ENCODE measurements at places on chromosomes 1 and 21. TPM values are rescaled to one million over a fixed set of nuclear protein-coding genes. Genes with fewer than 3 reads are reported as not detected.
A peak's percentile ranks its signal among the peaks of the same experiment; 100 is the strongest.

- H3K27me3 ChIP-seq: no peaks in the 10 kb centered on the region
- H3K4me1 ChIP-seq: peaks cover 38% of the 10 kb centered on the region
- H3K36me3 ChIP-seq: no peaks in the 10 kb centered on the region
- no peak overlapping the region for H3K4me3 ChIP-seq
- no peak for DNase-seq
Measured at GRCh38 chr1:17170571-17170970, 34.4 kb upstream of the PADI1 start.

DNA sequence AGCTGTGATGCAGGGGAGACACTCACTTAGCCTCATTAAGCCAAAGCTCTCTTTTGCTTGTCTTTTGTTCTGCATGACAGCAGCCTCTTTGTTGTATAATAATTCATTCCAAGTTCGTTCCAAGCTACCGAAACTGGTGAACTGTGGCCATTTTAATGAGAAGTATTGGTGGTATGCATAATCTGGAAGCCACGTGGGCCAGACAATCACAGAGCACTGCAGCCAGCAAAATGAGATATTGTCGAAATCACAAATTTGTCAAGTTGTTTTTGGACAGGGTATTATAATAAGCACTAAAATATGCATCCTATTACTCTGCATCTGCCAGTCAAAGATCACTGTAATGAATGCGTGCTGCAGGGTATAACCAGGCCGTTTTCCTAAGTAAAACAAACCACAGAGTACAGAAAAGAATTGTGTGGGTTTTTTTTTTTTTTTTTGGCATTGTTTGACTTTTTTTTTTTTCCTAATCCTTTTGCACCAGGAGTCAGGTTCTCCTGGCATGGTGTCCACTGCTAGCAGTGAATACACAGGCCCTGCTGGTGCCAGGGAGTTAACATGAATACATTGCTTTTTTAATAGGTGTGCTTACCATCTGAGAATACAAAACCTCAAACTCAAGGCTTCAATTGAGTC is 423.9 kb downstream of the PTBP2 start:
- H3K4me1 ChIP-seq: no peaks in the 10 kb centered on the region
- no peak for DNase-seq
- no peak overlapping the region for H3K4me3 ChIP-seq
- no peak overlapping the region for H3K27ac ChIP-seq
- H3K27me3 ChIP-seq: no peaks in the 10 kb centered on the region

DNA sequence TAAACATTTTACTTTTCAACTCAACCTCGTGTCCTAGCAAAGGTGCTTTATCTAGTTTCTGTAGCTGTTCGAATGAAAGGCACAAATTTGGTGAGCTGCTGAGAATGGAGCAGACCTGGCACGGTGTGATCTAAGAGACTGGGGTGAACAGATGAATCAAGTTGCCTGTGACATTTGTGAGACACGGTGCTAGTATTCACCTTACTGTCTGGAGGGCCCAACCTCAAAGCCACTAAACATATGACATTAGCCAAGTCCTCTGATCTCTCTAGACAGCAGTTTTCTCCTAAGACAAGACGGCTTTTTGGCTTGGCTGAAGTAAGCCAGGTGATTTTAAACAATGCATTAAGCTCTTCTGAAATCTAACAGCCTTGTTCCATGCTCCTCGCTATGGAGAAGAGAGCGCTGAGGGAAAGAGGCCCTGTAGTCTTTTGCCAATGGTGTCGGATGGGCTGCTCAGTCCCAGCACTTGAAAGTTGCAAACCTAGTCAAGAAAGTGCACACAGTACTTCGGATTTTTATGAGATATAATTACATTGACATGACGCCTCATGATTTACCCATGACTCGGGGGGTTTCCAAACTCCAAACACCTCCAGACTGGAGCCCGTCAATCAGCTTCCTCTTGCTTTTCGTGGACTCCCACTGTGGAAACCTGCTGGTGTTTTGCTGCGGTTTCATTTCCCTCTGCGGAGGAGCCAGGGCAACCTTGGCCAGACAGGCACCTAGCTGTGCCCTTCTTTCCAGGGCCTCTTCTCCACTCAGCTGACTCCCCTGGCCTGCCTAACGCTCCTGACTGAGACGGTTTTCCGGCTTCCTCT is 794 bp upstream of the TOR3A start:
- no peaks in the 10 kb centered on the region for H3K27me3 ChIP-seq
- H3K4me3 ChIP-seq: peak overlapping the region; percentile 85
- peaks cover 2% of the 10 kb centered on the region for H3K36me3 ChIP-seq

- no peak overlapping the region for H3K4me3 ChIP-seq
- DNase-seq: no peak
- no peaks in the 10 kb centered on the region for H3K36me3 ChIP-seq
- H3K4me1 ChIP-seq: no peaks in the 10 kb centered on the region
Measured at GRCh38 chr1:58986996-58987767, 203.3 kb upstream of the JUN start.

DNA sequence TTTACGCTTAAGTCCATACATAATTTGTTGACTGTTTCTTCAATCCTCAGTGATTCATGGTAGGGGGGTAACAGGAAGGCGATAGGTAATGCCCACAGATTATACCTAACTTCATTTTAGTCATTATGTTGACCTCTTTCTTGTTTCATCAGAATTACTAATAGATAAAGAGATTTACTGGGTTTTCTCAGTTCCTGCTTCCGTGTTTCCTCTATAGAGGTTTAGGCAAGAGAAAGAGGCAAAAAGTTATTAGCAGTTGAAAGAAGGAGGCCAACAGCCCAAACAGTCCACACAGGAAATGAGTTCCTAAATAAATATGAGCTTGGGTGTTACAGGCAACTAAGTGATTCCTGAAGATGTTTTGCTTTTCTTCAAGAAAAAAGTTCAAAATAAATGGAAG is 17.9 kb upstream of the CLCA1 start:
- peaks cover 11% of the 10 kb centered on the region for H3K27me3 ChIP-seq
- no peaks in the 10 kb centered on the region for H3K36me3 ChIP-seq
- no peaks in the 10 kb centered on the region for H3K4me1 ChIP-seq
- DNase-seq: no peak
- H3K4me3 ChIP-seq: no peak overlapping the region
- H3K27ac ChIP-seq: no peak overlapping the region

DNA sequence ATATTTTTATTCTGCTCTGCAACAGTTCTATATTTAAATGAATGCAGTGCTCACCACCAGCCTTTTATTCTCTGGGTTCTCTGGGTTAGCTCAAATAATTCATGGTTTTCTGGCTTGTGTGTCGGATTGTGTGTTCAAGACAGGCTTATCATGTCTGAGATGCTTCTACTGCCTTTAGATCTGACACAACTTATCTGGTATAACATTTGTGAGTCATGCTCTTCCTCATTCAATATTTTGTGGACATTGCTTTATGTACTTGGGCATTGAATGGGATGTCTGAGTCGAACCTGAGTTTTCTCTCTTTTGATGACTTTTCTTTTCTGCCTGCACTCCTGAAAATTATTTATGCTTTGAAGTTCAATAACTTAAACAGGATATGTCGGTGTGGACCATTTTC is 17.6 kb upstream of the PKP1 start:
- no peaks in the 10 kb centered on the region for H3K4me1 ChIP-seq
- DNase-seq: no peak
- no peaks in the 10 kb centered on the region for H3K36me3 ChIP-seq
- no peak overlapping the region for H3K27ac ChIP-seq
- peaks cover 4% of the 10 kb centered on the region for H3K27me3 ChIP-seq

- no peaks in the 10 kb centered on the region for H3K27me3 ChIP-seq
- H3K4me3 ChIP-seq: no peak overlapping the region
- H3K27ac ChIP-seq: peak overlapping the region; percentile 24
- no peaks in the 10 kb centered on the region for H3K36me3 ChIP-seq
Measured at GRCh38 chr1:51636764-51637522, 20.1 kb downstream of the OSBPL9 start.

LRRC71 gene
- total RNA-seq: 0.77 TPM

LCA5L gene
- total RNA-seq: 0.87 TPM

OR10Z1 gene
- total RNA-seq: not detected
